ENCODE measurements at places on chromosomes 6 and 20. TPM values are rescaled to one million over a fixed set of nuclear protein-coding genes. Genes with fewer than 3 reads are reported as not detected.

Gene KCNK5
- total RNA-seq: not detected

GRCh38 chr6:99612551-99613408, 6.1 kb downstream of the PRDM13 start:
- no peak for DNase-seq

- no peak for DNase-seq
Measured at GRCh38 chr20:23381876-23382275, 19.9 kb downstream of the GZF1 start.

DNA sequence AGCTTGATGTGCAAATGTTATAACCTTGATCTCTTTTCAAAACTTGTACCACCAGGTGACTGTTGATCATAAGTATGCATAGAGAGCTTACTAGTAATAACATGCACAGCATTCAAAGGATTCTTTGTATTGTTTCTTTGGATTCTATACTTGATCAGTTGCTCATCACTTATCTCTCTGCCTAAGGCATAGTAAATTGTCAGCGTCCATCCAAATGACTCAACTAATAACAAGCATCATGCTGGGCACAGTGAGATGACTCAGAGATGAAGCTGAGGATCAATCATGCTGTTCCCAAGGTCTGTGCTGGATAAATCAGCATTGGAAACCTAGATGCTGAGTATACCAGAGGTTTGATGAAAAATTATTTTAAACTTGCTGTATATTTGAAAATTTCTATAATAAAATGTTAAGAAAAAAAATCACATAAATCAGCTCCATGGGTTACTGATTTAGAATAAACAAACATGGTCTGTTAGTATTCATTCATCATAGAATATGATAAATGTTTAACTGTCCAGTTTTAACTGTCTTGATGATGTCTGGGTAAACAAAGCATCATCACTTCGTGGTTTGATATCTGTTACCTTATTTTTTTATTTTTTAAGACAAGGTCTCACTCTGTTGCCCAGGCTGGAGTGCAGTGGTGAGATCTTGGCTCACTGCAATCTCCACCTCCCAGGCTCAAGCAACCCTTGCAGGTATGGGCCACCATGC, 45.6 kb upstream of the SGK1 start:
- no peak for DNase-seq

- no peak for DNase-seq
Measured at GRCh38 chr6:87837876-87838275, 135.8 kb upstream of the AKIRIN2 start.

GRCh38 chr6:71651636-71652035, 234.7 kb upstream of the RIMS1 start:
- DNase-seq: no peak

- DNase-seq: no peak
Measured at GRCh38 chr20:61662226-61662967, 403.3 kb downstream of the TAF4 start.

Gene SOBP
- total RNA-seq: 2.6 TPM

DNA sequence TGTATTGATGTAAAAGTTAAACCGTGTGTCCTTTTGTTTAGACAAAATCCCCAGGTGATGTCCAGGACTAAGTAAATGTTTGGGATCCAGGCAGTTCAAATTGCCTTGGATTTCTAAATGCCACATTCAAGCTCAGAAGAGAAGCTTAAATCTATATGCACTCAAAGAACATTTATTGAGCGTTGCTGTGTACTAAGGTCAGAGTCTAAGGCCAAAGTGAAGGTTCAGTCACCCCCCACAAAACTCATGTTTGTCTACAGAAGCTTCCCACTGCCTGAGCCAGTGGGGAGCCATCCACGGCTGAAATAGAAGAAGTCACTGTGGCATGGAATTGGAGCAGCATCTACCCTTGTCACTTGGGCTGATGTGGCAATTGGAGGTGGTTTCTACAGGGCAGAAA, 70.7 kb upstream of the INSM1 start:
- DNase-seq: no peak

- no peak for DNase-seq
Measured at GRCh38 chr6:19438566-19439353, 398.4 kb upstream of the ID4 start.

GRCh38 chr6:39952167-39952566, 17.9 kb upstream of the MOCS1 start:
- no peak for DNase-seq

Gene RGS17
- total RNA-seq: 1.5 TPM

DNA sequence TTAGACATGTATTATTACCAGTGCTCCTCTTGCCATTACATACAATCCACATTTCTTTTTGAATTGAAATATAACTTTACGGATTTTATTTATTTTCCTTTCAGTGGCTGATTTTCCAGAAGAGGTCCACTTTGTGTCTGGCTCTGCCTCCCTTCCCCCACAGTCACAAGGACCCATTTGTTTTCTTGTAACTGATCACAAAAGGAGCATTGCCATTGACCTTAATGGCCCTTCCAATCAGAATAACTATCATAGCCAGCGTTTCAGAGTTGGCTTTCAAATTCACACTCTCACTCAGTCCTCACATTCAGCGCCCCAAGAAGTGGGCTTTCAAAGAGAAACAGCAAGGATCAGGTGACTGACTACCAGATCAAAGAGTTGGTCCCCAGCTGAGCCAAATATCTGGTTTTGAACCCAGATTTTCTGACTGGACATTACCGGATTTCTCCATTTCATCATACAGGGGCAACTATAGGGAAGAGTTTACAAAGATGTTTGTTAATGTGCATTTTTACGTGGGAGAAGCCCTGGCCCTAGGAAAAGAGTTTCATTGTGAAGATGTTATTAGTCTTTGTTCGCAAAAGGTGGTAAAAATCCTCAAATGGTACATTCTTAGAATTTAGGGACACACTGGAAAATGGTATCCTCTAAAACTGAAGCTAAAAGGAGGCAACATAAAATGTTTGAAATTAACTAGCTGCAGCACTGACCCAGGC, 2.0 kb upstream of the SLC22A23 start:
- DNase-seq: no peak

DNA sequence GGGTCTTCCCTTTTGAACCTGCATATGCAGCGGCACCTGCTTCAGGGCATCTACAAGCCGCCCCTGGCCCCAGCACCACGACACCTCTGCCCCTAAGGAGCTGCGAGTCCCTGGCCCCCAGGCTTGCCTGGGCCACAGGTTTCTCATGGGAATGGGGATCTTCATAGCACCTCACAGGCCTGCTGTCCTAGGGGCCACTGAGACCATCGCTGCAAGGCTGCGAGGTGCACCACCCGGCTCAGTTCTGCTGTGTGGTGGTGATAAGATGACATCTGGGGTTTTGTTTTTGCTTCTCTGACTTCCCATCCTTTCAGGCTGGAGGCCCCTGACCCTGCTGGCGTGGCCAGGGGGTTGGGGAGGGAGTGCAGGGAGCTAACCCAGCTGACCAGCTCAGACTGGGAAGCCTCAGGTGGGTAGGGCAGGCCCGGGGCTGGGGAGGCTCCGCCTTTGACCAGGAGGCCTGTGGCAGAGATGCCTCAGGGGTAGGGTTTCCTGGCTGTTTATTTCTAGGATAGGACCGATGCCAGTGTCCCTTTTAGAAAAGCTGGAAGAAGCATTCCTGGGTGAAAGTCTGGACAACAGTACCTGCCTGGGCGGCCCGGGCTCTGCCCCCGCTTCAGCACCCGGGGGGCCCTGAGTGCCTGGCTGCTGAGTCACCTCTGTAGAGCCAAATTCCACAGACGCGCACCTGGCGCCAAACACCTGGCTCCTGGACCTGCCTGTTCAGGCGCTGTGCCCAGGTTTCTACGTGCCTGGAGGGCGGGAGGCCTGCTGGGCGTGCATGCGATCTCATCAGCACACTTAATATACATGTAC, 264.7 kb downstream of the DLL1 start:
- DNase-seq: no peak

DNA sequence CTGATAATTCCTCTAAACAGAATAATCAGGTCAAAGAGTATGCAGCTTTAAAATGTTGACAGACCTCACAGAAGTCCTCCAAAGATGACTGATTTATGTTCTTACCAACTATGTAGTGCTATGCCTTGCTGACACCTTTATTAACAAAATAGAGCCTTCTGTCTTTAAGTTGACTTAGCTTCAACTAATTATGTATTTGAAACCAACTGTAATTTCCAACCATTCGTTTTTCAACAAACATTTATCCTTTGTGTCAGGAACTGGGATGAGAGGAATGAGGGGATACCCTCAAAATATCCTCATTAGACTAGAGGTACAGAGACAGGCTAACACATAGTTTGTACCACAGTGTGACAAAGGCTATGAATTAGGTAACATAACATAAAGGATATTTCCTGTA, 186.2 kb upstream of the ZNF217 start:
- no peak for DNase-seq

GRCh38 chr6:157786221-157786620, 36.8 kb upstream of the SNX9 start:
- DNase-seq: no peak

GRCh38 chr6:4055420-4056041, 23.4 kb downstream of the FAM217A start:
- peak; percentile 68 for DNase-seq

Measured in pulmonary artery endothelial cell (primary cell).